ENCODE measurements at places on chromosomes 7 and 10.

DNA sequence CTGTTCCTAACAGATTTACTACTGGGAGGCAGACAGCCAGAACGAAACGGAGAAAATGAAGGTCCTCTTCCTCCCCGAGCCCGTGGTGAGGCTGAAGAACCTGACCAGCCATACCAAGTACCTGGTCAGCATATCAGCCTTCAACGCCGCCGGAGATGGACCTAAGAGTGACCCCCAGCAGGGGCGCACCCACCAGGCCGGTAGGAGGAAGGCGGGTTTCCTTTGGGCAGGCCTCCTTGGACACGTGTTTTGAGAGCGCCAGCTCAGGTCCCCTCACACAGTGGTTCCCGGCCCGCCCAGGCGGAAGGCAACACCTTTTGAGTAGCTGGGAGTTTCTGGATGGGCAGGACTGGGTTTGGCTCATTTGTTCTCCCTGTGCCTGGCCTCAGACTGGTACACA, 474.0 kb upstream of the FOXK1 start:
- DNase-seq: no peak

DNA sequence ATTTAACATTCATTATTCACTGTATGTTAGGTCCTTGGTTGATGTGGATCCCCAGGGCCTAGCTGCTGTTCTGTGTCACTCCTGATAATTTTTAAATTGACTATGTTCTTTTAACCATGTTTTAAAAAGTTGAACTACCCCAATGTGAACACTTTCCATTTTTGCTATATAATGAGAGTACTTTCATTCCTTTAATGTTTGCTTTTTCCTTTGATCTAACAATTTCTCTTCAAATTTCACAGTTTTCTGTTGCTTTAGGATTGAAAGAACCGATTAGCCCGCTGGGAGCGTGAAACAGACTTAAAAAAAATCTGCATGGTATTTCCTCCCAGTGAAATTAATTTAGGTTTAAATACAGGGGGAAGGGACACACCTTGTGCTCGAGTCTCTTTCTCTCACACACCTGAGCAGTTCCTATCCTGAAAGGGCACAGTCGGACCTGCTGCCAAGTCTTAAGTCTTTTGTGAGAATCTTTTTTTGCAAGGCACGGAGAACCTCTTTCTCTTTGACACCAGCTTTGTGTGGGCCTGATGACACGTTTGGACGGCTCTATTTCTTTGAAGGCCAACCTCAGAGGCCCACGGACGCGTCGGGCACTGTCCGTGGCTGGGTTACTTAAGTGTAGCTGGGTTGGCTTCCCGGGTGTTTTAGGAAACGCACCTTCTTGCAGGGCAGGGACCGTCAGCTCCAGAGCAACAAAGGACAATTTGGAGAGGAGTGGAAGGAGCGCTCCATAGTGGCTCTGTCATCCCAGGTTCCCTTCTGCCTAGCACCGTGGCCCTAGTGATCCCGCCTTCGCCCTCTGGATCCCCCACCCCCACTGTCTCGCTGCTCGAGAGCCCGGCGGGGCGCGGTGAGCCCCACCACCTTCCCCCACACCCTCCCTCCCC, 1.0 kb upstream of the CHN2 start:
- DNase-seq: no peak

GRCh38 chr10:19572056-19572455, 244.2 kb upstream of the PLXDC2 start:
- no peak for DNase-seq

- no peak for DNase-seq
Measured at GRCh38 chr7:7246223-7246622, 63.9 kb downstream of the C1GALT1 start.

DNA sequence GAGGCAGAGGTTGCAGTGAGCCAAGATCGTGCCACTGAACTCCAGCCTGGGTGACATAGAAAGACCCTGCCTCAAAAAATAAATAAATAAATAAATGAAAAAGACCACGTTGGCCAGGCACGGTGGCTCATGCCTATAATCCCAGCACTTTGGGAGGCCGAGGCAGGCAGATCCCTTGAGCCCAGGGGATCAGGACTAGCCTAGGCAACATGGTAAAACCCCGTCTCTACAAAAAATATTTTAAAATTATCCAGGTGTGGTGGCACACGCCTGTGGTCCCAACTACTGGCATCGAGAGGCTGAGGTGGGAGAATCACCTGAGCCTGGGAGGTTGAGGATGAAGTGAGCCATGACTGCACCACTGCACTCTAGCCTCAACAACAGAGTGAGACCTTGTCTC, 116.7 kb upstream of the PDLIM1 start:
- no peak for DNase-seq

- no peak for DNase-seq
Measured at GRCh38 chr7:113100121-113100603, 13.5 kb upstream of the GPR85 start.

DNA sequence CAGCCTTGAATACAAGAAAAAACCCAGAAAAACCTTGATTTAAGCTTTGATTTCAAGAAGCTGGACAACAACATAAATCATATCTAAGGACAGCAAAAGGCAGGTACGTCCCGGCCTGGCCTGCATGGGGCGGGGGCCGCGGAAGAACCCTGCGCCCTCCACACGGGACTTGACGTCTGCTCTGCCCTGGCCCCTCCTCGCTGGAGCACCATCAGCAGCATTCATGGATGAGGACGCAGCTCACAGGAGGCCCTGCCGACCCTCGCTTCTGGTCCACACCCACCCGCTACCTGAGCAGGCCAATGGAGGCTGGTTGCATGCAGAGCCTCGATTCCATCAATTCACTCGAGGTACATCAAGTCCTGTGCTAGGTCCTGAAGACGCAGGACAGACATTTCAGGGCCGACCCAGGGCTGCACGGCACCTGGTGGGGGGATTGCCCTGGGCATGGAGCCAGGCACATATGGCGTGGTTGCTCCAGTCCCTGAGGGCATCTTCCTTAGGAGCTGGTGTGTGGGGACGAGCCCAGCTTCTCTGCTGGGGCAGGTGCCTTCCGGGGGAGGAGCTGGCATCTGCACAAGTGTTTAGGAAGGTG, 63.1 kb upstream of the NKX6-2 start:
- no peak for DNase-seq

GRCh38 chr7:6317797-6318438, 45.5 kb upstream of the CYTH3 start:
- no peak for DNase-seq

GRCh38 chr7:44748948-44749731, 493 bp downstream of the ZMIZ2 start:
- DNase-seq: no peak

- DNase-seq: no peak
Measured at GRCh38 chr10:13852872-13853271, 266.1 kb downstream of the PRPF18 start.

- DNase-seq: no peak
Measured at GRCh38 chr10:126058104-126058503, 161.7 kb downstream of the FANK1 start.

GRCh38 chr10:83921984-83922860, 217.1 kb upstream of the GHITM start:
- DNase-seq: no peak

GRCh38 chr7:66206119-66206933, 1.2 kb downstream of the TPST1 start:
- DNase-seq: no peak

GRCh38 chr7:2452074-2452507, 24.1 kb downstream of the GRIFIN start:
- DNase-seq: no peak

GRCh38 chr7:31432836-31433340, 81.0 kb upstream of the ITPRID1 start:
- DNase-seq: no peak

DNA sequence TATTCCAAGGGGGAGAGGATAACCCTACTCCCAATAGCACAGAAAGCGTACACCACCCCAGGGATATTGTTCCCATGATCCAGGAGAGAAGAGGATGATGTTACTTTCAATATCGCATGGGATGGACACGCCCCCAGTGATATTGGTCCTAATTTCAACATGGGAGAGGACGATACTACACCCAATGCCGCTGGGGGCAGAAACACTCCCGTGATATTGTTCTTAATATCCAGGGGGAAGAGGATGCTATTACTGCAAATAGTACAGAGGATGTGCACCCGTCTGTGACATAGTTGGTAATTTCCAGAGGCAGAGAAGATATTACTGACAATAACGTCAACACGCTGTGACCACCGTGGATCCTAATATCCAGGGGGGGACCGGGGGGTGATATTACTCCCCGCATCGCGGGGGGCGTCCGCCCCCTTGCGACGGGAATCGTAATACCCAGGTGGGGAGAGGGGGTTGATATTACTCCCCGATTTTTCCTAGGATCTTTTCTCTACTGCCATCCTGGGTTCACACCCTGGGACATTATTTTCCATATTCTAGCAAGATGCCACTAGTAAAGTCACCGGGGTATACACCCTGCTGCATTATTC, 16.6 kb downstream of the MEIG1 start:
- DNase-seq: no peak

- DNase-seq: no peak
Measured at GRCh38 chr7:12062062-12062461, 149.0 kb upstream of the TMEM106B start.

GRCh38 chr7:20404320-20404719, 73.6 kb downstream of the ITGB8 start:
- no peak for DNase-seq

DNA sequence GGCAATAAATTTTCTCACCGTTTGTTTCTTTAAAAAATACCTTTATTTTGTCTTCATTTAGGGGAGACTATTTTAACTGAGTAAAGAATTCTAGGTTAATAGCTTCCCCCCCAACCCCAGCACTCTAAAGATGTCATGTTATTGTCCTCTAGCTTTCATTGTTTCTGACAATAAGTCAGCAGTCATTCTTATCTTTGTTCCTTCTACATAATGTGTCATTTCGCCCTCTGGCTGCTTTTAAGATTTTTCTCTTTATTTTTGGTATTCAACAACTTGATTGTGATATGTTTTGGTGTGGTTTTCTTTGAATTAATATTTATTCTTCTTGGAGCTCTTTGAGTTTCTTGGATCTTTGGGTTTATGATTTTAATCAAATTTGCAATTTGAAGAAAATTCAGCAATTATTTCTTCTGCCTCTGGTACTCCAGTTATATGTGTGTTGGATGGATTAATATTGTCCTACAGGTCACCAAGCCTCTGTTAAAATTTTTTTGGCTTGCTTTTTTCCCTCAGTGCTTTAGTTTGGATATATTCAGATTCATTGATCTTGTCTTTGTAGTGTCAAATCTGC, 64.6 kb upstream of the ELN start:
- DNase-seq: no peak

DNA sequence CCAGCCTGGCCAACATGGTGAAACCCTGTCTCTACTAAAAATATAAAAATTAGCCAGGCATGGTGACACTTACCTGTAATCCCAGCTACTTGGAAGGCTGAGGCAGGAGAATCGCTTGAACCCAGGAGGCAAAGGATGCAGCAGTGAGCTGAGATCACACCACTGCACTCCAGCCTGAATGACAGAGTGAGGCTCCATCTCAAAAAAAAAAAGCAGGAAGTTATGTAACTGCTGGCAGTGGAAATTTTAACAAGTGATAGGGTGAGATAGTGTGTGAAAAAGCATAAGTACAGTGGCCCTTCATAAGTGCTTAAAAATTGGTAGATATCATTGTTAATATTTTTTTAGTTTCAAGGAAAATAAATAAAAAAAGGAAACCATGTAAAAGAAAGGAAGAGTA, 12.3 kb downstream of the AKR1C3 start:
- DNase-seq: no peak

DNA sequence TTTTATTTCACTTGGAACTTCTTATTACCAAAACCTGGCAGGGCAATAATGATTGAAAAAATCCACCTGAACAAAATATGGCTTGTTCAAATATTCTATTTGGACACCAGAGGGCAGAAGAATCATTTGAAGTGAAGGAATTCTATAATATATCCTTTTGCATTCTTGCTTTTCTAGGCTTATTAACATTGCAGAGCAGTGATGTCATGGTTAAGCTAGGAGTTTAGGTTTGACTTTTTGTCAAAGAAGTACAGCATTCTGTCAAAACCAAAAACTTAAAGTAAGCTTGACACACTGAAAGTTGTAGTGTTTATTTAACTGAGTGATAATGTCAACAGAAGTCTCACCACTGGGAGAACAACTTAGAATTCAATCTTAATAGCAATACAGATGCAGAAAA, 156.0 kb downstream of the SEMA3D start:
- no peak for DNase-seq
